ENCODE measurements at places on chromosomes 1 and 21.

- no peak for DNase-seq
Measured at GRCh38 chr1:93631626-93632365, 49.8 kb downstream of the BCAR3 start.

DNA sequence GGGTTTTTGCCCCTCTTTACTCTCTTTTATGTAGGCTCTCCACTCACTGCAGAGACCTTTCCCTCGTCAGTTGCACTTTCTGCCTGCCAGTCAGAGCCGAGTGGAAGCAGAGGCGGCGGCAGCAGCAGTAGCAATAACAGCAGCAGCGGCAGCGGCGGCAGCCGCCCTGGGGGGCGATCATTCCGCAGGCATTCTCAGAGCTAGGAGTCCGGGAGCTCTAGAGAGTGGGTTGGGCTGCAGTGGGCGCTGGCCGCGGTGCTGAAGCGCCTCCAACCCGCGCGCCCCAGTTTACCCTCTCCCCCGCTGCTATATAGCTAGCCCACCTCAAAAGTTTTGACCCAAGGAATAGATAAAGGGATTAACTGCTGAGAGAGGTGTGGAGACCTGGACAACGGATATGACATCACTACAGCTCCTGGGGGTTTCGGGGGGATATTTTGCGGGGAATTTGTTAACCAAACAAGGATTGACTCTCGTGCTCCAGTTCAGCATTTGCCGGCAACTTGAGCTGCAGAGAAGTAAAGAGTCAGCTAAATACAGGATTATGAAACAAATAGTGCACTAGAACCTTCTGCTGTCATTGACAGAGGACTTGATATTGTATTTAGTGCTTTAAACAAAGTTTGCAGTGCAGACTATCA lies at the start of gene OLFM3:
Gene OLFM3 (minus strand): TSS at position 102 of the 641 bp plus-strand sequence.
- no peak for DNase-seq

GRCh38 chr1:78519446-78519845 lies 28.7 kb downstream of the PTGFR start:
- no peak for DNase-seq

GRCh38 chr1:247482747-247483146 lies 24.8 kb upstream of the OR2B11 start:
- DNase-seq, result no peak

- no peak for DNase-seq
Measured at GRCh38 chr1:228122921-228123441, 13.9 kb upstream of the MRPL55 start.

- DNase-seq, result no peak
Measured at GRCh38 chr21:32549440-32549839, 35.9 kb downstream of the TCP10L start.

DNA sequence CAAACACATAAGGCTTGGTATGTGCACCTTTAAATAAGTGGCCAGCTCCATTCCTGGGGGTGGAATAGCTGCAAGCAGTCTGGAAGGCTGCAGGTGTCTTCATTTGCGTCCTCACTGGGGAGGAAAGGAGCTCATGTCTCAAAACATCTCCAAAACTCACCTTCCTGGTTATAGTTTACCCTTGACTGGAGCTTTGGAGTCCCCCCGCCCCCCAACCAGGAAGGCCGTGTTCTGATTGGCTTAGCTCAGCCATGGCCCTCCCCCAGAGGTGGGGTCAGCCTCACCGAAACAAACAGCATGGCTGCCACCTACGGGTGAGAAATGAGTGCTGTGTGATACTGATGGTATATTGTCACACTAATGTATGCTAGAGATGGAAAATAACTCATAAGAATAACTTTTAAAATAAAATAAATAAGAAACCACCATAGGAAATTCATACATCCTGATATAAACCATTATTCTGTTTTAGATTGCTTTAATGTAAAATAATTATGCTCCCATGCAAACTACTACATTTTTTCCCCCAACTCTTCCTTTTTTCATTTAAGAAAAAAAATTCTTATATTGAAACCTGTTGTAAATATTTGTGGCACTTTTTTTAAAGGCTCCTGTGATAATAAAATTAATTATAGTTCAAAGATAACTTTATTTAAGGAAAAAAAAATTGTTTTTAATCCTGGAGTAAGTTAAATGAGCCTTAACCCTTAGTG lies 90.8 kb downstream of the ZP4 start:
- peak; percentile 81 for DNase-seq

DNA sequence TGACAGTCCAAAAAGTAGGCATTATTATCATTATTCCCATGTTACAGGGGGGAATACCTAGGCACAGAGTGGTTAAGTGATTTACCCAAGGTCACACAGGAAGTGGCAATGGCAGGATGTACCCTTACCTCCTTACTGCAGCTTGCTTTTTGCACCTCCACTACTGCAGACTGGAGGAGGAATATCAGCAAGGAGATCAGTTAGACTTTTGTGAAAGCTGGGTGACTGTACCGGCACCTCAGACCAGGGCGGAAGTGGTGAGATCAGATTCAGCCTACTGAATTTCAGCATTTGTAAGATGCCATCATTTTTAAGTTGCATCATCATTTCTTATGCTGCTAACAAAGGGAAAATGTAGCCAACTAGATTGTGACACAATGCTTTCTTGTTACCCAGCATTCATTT lies 4.5 kb downstream of the ADARB1 start:
- no peak for DNase-seq

- DNase-seq, result no peak
Measured at GRCh38 chr1:53258216-53258615, 19.9 kb upstream of the MAGOH start.

GRCh38 chr1:243693800-243694199 lies 156.2 kb downstream of the AKT3 start:
- DNase-seq, result no peak

DNA sequence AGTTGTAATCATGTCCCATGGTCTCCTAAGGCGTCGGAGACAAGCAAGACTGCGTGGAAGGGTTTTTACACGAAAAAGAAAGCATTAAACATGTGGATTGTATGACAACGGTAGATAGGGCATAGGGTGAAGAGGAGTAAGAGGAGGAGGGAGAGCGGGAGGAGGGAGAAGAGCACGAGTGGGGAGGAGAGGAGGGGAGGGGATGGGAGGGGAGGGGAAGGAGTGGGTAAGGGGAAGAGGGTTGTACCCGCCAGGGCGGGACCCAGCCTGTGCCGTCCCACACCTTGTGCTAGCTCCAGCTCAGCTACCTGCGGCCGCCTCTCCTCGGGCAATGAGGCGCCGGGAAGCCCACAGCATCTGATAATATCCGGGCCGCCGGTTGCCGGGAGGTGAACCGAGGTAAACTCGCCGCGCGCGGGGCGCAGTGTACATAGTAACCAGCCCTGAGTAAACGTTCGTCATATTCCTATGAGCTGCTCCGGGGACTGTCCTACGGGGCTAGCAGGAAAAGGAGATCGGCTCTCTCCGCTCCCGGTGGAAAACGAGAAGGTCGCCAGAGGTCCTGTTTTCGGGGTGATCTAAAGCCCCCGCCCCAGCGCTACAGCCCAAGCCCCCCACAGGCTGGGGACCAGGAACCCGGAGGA lies 449 bp upstream of the RCAN3 start:
- peak; percentile 71 for DNase-seq

- DNase-seq, result no peak
Measured at GRCh38 chr1:60235275-60235674, 161.7 kb upstream of the C1orf87 start.

GRCh38 chr1:86231076-86231475 lies 74.5 kb upstream of the COL24A1 start:
- DNase-seq, result peak; percentile 12

DNA sequence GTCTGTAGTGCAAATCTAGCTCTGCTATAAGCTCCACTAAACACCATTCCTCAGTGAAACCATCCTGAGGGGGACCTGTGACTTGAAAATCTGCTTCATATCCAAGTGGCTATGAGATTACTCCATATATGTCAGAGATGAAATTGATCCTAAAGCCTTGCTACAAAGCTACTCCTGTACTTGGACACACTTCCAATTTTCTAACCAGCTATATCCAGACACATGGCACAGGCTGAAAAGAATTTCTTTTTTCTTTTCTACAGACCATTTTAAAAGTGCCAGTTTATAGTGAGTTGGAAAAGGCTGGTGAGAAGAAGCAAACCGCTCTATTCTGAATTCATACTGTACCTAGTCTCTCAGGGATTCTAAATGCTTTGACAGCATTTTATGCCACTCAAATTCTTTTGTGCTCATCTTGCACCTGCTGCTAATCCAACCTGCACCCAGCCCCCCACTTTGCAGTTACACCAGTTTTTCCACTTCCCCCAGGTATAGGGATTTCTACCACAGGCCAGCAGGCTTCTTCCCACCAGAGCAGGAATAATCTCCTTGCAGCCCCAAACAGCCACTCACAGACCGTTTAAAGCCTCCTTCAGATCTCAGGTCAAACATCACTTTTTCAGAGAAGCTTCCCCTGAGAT lies 112.5 kb downstream of the RERE start:
- no peak for DNase-seq

- no peak for DNase-seq
Measured at GRCh38 chr21:16061194-16061593, 331.4 kb downstream of the USP25 start.

DNA sequence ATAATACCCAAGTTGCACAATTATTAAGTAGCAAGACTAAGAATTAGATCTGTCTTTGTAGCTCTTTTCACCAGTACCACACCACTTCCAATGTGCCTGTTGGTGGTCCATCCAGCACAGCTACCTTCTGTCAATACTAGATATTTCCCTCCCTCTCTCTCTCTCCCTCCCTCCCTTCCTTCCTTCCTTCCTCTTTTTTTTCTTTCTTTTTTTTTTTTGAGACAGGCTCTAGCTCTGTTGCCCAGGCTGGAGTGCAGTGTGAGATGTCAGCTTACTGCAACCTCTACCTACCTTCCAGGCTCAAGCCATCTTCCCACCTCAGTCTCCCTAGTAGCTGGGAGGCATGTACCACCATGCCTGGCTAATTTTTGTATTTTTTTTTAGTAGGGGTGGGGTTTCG lies 21.1 kb downstream of the KPNA6 start:
- no peak for DNase-seq

- no peak for DNase-seq
Measured at GRCh38 chr1:105442901-105443300, 1613.6 kb upstream of the PRMT6 start.

- DNase-seq, result no peak
Measured at GRCh38 chr1:42144711-42145388, 8.4 kb upstream of the GUCA2B start.

GRCh38 chr1:103056423-103056822 lies 51.9 kb downstream of the COL11A1 start:
- no peak for DNase-seq

GRCh38 chr1:24641646-24642151 lies 1.4 kb upstream of the SRRM1 start:
- no peak for DNase-seq

DNA sequence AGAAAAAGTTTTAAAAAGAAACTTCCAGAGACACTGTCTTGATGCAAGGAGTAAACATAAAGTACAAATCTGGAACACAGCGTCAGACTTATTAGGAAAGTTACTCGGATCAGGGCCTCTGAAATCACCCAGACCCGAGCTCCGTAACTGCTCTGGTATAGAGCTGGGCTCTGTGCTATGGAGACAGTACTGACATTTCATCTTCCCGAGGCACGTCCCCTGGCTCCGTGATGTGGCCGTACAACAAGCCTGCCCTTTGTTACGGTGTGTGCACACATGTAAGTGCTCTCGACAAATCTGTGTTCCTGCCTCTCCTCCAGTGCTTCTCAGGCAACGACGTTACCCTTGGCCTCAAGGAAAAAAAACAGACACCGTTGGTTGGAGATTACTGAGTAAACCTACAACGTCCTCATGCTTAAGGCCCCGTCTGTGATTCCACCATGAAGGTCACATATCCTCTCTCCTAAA lies 107.0 kb upstream of the IRF2BP2 start:
- DNase-seq, result no peak

DNA sequence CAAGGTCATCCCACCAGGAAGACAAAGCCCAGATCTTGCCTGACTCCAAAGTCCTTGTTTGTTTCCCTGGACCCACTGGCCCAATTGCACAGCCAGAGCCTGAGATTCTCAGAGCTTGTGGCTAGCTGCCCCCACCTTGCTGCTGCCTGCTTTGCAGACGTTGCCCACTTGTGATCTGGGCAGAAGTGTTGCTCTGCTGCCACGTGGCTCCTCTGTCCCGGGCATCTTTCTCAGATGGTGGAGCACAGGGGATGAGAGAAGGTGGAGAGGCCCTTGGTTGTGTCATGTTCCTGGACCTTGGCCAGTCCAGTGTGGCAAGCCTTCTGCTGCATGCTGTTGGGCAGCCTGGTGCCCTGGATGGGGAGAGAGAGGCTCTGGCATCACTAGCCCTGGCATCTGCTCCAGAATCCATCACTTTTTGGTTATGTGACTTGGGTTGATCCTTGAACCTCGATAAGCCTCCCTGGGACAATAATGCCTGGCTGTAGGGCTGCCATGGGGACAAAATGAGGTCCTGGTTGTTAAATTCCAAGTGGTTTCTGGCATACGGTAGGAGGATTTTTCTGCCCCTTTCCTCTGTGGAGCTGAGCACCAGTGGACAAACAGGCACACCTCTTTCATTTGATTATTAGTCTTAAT lies 1.5 kb upstream of the NR0B2 start:
- DNase-seq, result no peak

- DNase-seq, result peak; percentile 84
Measured at GRCh38 chr1:56578963-56579875, at the start of gene PLPP3. PLPP3 (minus strand) TSS chr1:56579563; CDS start chr1:56579016, 547 bp downstream.

GRCh38 chr1:227758366-227758765 lies 23.1 kb downstream of the SNAP47 start:
- DNase-seq, result no peak

GRCh38 chr1:197825541-197825940 lies 50.3 kb upstream of the DENND1B start:
- no peak for DNase-seq

DNA sequence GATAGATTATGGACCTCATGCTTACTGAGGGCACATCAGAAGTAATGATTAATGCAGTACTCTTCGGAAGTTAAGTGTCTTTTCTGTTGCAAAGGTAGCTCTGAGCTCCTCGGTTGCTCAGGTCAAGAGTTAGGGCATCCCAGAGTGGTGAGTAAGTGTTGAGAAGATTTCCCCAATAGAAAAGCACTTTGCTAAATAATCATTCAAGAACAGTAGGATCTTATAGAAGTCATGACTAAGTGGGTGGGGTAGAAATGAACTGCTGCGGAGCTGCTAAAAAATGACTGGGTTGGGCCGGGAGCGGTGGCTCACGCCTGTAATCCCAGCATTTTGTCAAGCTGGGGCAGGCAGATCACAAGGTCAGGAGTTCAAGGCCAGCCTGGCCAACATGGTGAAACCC lies 648.6 kb upstream of the CAMK1G start:
- DNase-seq, result no peak

- no peak for DNase-seq
Measured at GRCh38 chr1:228246216-228246900, 38.5 kb downstream of the OBSCN start.

- DNase-seq, result no peak
Measured at GRCh38 chr1:219686171-219686570, 73.3 kb upstream of the ZC3H11B start.

- DNase-seq, result no peak
Measured at GRCh38 chr1:3403388-3404231, 50.9 kb upstream of the ARHGEF16 start.

- DNase-seq, result no peak
Measured at GRCh38 chr1:226497276-226497833, 51.2 kb upstream of the STUM start.
